ENCODE measurements at places on chromosomes 13 and 19.

GRCh38 chr19:35347930-35348298 lies 212 bp downstream of the FFAR1 start:
- no peak for ATAC-seq

GRCh38 chr19:43682824-43683661 lies 13.1 kb upstream of the PLAUR start:
- ATAC-seq: no peak

GRCh38 chr19:2517881-2518601 lies 42.1 kb downstream of the GADD45B start:
- no peak for ATAC-seq

DNA sequence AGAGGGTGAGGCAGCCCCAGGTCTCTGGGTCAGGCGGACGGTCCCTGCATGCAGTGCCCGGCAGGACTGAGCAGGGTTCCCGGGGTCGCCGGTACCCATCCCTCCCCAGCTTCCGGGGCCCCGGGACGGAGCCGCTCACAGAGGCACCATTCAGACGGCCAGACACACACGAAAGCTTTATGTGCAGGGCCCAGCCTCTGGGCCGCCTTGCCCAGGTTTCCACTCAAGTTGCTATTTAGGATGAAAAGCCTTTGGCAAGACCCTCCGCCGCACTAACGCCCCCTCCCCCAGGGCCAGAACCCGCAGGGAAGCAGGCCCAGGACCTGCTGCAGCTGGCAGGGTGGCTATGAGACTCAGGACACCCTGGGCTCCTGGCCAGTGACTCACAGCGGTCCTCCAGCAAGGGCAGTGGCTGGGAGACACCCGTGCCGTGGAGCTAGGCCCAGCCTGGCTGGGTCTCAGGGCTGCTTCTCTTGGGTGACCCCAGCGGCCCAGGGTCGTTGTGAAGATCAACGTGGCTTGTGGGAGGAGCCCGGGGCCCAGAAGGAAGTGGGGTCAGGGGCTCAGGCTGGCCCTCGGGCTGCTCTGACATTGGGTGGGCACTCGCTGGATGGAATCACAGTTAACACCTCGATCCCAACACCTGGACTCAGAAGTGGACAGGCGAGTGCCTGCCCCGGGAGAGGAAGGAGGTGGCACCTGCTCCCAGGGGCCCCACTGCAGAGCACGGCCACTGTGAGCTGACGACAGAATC lies 4.8 kb downstream of the C19orf25 start:
- no peak for ATAC-seq

DNA sequence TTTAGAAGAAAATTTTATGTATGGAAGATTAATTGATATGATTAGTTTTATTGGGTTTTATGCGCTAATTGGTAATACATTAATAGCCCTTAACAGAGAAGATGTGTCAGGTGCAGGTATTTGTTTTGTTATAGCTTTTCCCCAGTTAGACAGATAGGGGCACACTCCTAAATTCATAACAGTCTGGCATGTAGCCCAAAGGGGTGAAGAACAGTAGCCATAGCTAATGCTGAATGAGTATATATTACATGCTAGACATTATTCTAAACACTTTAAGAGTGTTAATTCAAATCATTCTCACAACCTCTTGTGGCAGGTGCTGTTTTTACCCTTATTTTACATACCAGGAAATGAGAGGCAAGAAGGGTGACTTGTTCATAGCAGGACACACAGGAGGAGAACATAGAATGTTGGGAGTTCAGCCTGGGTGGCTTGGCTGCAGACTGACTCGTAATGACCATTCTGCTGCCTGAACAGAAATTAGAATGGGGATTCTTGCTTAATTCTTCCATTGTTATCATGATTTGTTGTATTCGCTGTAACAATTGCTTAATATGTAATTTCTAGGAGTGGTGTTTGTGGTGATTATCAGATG lies 20.1 kb downstream of the PCCA start:
- peak; percentile 41 for ATAC-seq

DNA sequence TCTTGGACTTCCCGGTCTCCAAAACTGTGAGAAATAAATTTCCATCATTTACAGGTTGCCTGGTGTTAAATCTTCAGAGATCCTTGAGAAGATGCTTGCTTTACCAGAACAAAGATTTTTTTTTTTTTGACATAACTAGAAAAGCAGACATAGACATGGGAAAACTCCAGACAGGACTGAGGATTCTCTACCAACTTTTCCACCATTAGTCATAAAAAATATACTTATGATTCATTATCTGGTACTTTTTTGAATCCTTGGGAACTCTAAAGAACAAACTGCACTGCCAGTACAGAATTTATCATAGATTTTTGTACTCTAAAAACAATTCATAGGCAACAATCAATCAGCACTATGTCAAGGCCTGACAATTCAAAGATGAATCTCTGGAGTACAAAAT lies 487.6 kb downstream of the EFNB2 start:
- ATAC-seq: no peak

- ATAC-seq: no peak
These were observed 152.4 kb upstream of the TSHZ3 start for GRCh38 chr19:31501427-31502195.

- ATAC-seq: no peak
These were observed 239.2 kb downstream of the LACC1 start for GRCh38 chr13:44118881-44119280.

DNA sequence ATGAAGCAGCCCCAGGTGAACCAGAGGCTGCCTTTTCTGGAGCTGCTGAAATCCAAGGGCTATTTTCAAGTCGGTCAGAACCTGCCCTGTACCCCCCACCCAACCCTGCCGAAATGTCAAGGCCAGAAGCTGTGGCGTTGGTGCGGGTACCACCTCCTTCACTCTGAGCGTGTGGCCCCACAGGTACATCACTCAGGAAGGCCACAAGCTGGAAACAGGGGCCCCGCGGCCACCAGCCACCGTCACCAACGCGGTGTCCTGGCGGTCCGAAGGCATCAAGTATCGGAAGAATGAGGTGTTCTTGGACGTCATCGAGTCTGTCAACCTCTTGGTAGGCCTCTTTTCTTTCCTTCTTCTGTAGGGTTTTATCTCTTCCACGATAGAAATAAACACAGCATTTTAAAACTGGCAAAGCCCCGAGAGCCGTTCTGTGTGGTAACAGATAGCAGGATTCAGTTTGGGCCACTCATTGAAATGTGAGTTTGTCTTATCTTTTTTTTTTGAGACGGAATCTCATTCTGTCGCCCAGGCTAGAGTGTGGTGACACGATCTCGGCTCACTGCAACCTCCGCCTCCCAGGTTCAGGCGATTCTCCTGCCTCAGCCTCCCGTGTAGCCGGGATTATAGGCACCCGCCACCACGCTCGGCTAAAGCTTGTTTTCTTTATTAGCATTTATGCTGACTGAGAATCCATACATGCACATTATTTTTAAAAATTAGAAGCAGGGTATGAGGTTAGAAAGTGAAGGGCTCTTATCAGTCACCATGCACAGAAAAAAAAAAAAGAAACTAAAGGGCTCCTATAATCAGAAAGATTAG lies 11.3 kb downstream of the AP1M1 start:
- ATAC-seq: no peak

- no peak for ATAC-seq
These were observed 2.9 kb downstream of the LDLR start for GRCh38 chr19:11092181-11092538.

DNA sequence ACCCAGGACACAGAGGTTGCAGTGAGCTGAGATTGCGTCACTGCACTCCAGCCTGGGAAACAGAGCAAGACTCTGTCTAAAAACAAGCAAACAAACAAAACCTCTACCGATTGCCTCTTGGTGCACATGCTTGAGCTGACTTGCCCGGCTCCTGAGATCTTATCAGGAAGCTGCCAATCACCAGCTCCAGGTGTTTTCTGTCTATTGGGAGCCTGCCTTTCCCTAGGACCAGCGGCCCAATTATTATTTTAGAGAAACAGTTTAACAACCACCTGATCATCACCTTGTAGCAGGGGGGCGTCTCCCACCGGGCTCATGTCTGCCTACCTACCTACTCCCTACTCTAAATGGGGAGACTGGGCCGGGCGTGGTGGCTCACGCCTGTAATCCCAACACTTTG lies 10.8 kb downstream of the CLEC4M start:
- no peak for ATAC-seq

GRCh38 chr13:62997696-62998095 lies 1582.0 kb upstream of the PCDH20 start:
- no peak for ATAC-seq

GRCh38 chr13:93290503-93290902 lies 63.9 kb downstream of the GPC6 start:
- no peak for ATAC-seq

GRCh38 chr13:53357582-53357981 lies 329.0 kb downstream of the OLFM4 start:
- ATAC-seq: peak; percentile 28

DNA sequence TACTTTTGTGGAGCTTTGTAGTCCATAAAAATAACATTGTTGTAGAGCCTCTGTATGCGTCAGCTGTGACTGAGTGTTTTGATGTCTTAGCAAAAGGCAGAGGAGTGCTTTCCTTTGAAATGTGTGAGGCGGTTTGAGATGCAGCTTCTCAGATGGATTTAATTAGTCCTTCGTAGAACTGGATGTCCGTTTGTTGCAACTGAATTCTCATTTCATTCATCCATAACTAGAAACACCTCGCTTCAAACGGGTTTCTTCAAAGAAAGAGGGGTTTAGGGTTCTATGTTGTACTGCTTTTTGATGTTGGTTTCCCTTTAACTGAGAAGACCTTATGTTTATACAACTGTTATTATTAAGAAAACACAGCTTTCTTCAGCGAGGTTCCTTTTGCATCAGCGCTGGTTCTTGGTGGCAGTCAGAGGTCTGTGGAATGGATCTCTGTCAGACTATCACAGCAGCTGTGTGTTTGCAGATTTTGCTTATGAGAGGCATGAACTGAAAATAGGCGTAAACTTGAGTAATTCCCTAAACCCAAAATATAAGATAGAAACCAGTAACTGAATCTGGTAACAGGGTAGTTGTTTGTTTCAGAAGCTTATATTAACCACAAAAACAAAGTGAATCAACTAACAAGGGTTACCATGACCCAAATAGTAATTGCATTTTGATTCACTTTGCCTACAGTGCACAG lies 194.4 kb downstream of the GGACT start:
- peak; percentile 34 for ATAC-seq

GRCh38 chr13:107457686-107458085 lies 757.6 kb downstream of the LIG4 start:
- ATAC-seq: no peak

GRCh38 chr19:14561249-14561648 lies 10.6 kb downstream of the NDUFB7 start:
- ATAC-seq: no peak

DNA sequence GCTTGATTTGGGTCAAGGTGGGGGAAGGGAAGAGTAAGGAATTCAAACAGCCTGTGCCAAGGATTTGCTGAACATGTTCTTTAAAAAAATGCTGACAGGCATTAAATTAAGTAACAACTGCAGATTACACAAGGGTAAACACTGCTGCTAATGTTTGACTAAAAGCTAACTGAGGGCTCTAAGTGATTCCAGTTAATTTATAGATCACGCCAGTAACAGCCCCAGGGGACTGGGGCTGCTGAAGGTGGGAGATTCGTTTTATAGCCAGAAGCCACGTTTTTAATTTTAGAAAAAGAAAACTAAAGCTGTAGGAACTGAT lies 321.7 kb downstream of the DLEU7 start:
- no peak for ATAC-seq

- ATAC-seq: no peak
These were observed 5.3 kb downstream of the GPX4 start for GRCh38 chr19:1109032-1109551.

- no peak for ATAC-seq
These were observed 1438.1 kb downstream of the UQCRFS1 start for GRCh38 chr19:27774827-27775226.

DNA sequence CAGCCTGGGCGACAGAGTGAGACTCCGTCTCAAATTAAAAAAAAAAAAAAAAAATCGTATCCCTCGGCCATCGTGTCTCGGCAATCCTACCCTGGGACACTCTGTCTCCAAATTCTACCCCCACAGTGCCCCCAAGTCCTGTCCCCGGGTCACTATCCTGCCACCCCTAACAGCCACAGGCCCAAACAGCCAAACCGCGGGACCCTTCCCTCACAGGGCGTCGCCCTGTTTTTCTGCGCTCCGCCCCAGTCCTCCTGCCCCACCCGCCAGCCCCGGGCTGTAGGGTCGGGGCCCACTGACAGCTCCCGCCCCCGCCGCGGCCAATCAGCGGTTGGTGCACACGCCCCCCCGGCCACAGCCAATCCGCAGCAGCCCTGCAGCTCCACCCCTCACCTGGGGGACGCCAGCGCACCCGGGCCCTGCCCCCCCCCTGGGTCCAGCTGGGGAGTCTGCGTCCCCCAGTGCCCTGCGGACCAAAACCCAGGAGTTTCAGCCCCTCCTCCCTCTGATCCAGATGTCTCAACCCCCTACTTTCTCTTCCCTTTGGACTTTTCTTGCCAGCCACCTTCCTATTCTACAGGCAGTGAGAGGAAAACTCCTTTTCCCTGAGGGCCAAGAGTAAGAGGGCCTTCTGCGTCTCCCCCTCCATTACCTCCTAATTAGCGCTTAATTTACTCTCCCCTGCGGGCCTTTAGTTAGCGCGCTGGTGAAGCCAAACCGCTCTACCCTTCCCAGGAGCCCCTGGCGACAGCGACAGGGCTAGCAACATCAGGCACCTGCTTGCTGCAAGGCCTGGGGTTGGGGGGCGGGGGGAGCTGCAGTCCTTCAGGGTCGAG lies 1.5 kb upstream of the BCAT2 start:
- ATAC-seq: peak; percentile 86

DNA sequence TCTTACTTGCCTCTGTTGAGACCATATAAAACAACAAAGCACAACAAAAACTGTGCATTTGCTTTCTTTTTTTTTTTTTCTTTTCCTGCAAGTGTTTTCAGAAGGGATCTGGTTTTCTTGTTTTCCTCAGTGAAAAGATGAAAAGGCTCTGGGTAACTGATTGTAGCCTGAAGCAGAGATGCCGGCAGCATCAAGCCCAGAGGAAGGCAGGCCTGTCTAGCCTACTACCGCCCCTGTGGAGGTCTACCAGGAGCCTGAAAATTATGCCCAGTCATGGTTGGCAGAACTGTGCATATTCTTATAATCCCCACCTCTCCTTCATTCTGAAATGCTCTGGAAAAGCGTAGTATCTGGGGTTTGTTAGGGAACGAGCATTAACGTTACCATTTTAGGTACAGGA lies 32.6 kb upstream of the MEDAG start:
- no peak for ATAC-seq

GRCh38 chr19:51779703-51780102 lies 15.3 kb upstream of the FPR3 start:
- no peak for ATAC-seq

DNA sequence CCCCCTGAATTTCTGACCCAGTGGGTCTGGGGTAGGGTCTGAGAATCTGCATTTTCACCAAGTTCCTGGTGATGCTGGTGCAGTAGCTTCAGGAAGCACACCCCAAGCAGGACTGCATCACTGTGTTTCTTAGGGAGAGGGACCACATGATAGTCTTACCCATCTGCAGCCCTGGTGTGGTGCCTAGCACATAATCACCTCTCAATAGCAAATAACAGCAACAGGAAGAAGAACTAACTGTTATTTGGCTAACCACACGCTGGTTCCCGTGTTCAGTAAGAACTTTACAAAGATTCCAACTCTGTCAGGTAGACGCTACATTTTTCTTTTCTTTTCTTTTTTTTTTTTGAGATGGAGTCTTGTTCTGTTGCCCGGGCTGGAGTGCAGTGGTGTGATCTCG lies 41.9 kb upstream of the SPATA13 start:
- no peak for ATAC-seq

GRCh38 chr13:19664481-19665230 lies 31.2 kb downstream of the MPHOSPH8 start:
- ATAC-seq: no peak

- ATAC-seq: no peak
These were observed 55.2 kb upstream of the DACH1 start for GRCh38 chr13:71922194-71922593.
